ENCODE measurements at places on chromosomes 11 and 22.

DNA sequence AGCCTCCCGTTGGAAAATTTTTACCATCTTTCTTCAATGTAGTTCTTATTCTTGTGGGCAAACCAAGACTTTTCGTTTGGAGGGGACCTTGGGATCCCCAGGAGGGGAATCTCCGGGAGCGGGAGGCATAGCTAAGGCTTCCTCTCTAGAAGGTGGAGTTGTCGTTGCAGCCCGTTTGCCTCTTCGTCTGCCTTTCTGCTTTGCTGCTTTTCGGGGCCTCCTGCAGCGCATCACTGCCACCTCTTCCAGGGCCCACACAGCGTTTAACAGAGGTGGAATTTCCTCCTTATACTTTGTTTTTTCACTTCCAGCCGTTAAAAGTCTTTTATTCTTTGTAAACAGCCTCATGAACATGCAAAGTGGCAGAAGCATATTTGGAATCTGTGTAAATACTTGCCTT lies 3.5 kb upstream of the IFITM3 start:
- DNase-seq, result no peak

GRCh38 chr11:6127881-6128280 lies 20.4 kb downstream of the OR56B4 start:
- DNase-seq, result no peak

GRCh38 chr11:69917529-69917928 lies 98.3 kb upstream of the FGF3 start:
- no peak for DNase-seq

DNA sequence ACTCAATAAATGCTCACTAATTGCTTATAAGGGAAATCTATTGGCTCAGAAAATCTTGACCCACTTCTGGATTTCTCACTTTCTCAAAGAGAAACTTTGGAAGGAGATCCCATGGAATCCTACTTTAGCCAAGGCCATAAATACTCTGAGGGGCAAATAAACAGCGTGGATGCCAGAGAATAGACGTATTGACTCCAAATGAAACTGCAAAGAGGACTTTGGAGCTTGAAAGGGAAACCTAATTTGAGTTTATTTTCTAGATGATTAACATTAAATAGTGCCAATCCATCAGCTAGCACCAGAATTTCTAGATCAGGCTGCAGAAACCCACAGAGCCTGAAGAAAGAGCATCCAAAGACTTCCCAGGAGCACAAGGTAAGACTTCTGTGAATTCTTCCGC lies at the start of gene MS4A18:
TSS of gene MS4A18 (plus strand) at position 301 of the 400 bp plus-strand sequence.
- no peak for DNase-seq

- DNase-seq, result no peak
Observed at GRCh38 chr11:101305496-101305895, 175.9 kb upstream of the PGR start.

- DNase-seq, result no peak
Observed at GRCh38 chr11:108985945-108986279, 321.0 kb downstream of the DDX10 start.

GRCh38 chr11:20596205-20597153 lies 2.9 kb upstream of the SLC6A5 start:
- peak; percentile 72 for DNase-seq

DNA sequence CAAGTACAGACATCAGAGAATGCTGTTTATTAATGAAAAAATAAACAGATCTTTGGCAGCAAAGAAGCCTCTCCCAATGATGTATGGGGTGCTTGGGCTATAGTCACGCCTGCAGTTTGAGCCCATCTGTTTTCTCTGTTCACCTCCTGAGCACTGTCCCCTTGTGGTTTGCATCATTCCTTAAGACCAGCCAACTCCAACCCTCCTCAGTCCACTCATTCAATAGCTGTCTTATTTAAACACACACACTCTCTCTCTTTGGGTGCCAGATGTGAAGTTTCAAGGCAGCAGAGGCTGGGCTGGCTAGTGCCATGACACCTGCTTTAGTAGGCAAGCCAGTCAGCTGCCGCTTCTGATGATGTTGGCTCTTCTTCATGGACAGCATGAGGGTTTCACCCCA lies 58.1 kb downstream of the POLD3 start:
- no peak for DNase-seq

DNA sequence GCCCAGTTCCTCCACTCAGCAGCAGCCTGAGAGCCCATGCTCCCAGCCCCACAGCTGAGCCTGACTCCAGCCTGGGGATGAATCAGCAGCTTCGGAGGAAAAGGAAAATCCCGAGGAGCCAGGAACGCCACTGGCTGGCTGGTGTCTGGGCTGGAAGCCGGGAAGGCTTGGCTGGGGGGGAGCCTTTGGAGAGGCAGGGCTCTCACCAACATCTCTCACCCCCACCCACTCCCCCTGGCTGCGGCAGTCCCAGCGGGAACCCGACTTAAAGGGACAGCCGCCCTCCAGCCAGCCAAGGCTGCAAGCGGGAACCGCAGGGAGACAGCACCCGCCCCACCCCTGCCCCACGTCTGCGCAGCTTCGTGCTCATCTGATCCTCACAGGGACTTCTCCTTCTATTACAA lies 28.4 kb downstream of the KIAA0930 start:
- no peak for DNase-seq

DNA sequence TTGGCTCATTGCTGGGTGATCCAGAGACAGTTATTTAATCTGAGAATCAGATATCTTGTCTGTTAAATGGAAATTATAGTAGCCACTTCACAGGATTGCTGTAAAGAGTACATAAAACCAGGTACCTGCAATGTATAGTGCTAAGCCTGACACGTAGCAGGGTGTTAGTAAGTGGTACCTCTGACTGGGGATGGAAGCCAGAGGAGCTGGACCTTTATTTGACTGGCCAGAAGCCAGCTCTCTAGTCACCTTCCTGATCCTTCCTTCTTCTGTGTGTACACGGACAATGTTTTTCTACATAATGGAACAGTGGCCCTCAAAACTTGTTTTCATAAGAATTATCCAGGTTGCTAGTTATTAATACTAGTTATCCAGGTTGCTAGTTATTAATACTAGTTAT lies 25.5 kb upstream of the EHF start:
- no peak for DNase-seq

DNA sequence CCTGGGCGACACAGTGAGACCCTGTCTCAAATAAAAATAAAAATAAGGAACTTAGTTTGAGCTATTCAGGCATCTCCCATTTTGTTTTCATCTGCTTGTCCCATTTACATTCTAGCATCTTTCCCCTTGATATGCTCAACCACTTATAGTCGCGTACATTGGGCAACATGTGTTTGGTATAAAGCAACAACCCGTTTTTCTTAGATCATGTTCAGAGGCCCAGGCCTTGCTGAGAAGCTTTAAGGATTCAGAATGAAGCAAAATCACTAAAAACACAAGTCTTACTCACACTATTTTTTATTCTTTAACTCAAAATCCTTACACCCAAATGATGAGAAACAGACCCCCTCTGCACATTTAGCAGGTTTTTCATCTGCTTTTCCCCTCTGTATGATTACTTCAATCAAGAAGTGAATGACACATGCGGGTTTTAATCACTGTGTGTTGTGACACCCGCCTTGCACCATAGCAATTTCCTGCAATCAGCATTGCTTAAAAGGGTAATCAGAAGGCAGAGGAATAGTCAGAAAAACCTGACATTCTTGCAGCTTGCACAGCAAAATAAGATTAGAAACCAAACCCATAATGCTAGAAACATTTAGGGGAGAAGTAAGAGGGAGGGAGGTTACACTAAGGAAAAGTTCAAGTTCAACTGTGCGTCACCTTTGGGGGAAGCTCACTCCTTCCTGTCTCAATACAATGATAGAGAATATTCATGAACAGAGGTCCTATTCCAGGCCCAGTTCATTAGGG lies 25.9 kb downstream of the ALG9 start:
- DNase-seq, result peak; percentile 4

GRCh38 chr11:62724171-62724570 lies 3.1 kb downstream of the HNRNPUL2 start:
- no peak for DNase-seq

Measured in erythroblast (primary cell).